Activated CD8-positive, alpha-beta memory T cell treated with anti-CD3 and anti-CD28 coated beads for 4 hours (primary cell): ENCODE measurements at places on chromosomes 12 and 14.

- no peak for DNase-seq
These were observed 272.0 kb upstream of the SFSWAP start for GRCh38 chr12:131438881-131439280.

- no peak for DNase-seq
These were observed 110.6 kb upstream of the PRMT8 start for GRCh38 chr12:3380200-3381043.

DNA sequence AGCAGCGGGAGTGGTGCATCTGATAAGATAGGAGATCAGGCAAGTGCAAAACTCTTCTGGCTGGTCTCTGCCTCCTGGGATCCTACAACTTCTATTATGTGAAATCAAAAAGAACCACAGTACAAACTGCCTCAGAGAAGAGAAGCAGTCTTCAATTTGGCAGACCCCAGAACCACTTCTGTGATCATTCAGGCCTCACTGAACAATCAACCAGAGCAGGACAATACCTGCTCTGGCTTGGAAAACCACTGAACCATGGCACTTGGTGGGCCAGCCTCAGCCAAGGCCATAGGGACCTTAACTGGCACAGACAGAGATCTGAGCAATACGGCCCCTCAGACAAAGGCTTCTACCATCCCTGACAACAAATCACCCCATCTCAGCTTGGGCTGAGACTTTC is 103.0 kb downstream of the NDUFA12 start:
- DNase-seq: no peak

DNA sequence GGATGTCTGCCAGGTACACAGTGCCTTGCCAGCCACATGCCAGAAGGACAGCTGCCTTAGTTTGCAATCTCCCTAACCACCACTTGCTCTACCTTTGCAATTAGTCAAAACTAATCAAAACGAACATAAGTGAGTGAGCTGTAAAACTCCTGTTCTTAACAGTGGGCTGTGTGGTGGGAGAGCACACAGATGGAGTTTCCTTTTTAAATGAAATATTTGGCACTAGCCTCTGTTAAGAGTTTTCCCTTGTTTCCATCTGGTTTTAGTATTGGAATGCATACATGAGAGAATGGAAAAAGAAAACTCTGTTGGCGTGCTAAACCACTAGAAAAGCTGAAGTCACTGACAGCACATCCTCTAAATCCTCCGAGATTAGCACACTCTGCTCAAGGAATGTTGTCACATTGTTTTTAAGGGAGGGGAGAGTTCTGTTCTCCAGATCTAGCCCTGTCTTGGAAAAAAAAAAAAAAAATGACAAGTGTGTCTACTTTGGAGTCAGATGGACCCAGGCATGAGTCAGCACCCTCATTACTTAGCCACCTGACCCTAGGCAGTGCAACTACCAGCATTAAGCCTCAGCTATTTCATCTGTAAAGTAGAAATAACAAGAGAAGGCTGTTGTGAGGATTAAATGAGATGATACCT is 83.9 kb downstream of the STXBP6 start:
- no peak for DNase-seq

GRCh38 chr14:96275177-96276112 is 19.4 kb downstream of the BDKRB1 start:
- DNase-seq: peak; percentile 20

DNA sequence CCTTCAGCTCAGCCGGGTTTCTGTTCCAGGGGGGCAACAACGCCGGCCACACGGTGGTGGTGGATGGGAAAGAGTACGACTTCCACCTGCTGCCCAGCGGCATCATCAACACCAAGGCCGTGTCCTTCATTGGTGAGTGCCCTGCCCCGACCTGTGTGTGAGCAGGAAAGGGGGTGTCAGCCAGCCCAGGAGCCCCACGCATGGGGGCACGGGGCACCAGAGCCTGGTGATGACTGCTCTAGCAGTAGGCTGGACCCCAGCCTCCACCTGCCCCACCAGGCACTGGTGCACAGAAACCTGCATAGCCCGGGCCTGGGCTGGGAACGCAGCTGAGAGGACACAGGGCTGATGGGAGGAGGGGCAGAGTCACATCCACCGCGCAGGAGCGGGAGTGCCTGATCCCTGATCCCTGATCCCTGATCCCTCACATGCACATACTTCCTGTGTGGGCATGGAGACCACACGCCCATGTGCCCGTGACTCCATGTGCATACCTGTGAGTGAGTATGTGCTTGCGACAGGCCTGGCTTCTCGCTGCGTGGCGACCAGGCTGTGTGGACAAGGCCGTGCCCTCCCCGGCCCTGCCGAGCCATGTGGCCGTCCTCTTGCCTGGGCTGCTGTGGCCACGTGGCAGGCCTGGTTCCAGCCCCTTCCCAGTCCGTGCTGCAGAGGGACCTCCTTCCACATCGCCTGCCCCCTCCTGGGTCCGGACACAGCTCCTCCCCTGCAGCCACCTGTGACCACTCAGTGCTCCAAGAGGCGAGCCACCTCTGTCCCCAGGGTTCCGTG is 11.2 kb downstream of the ADSS1 start:
- DNase-seq: no peak

- DNase-seq: no peak
These were observed 299.2 kb upstream of the FKBP4 start for GRCh38 chr12:2495417-2496112.

DNA sequence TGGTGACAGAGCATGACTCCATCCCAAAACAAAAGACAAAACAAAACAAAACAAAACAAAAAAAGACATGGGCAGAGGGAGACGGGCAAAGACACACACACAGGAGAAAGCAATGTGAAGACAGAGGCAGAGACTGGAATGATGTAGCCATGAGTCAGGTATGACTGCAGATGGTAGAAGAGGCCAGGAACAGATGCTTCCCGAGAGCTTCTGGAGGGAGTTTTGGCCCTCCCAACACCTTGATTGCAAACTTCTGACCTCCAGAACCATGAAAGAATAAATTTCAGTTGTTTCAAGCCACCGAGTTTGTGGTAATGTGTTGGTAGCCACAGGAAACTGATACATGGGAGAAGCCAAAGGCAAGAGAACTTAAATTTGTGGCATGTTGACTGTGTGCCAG is 27.1 kb downstream of the VWF start:
- no peak for DNase-seq
